Stimulated activated CD8-positive, alpha-beta memory T cell treated with anti-CD3 and anti-CD28 coated beads, Interleukin-2, amount 100 ng/mL, for 1 hour (primary cell): ENCODE measurements at places on chromosomes 5 and 9.

DNA sequence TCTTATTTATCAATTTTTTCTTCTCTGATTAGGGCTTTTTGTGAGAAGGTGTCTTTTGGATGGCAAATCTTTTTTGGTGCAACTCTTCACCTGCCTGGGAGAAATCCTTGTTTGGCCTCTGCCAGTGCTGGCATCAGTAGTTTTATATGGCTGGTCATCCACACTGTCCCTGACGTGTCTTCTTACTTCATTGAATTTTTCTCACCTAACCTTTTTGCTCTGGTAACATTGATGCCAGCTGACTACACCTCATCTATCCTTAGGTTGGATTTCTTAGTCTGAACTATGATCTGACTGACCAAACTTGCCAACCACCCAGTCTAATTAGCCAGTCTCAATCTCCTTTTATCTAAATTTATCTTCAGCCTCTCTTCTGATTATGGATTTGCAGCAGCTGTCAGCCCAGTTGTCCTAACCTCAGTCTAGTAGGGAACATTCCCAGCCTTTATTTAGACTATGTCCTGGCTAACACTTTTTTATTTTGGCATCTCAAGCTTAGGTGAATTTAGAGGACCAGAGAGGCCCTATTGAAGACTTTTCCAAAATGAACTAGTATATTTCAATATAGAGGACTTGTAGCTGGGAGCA is 10.6 kb upstream of the TMEM38B start:
- DNase-seq, result no peak

- no peak for DNase-seq
Observed at GRCh38 chr5:135141303-135142268, 107.6 kb upstream of the PITX1 start.

GRCh38 chr9:99021512-99021911 is 77.8 kb downstream of the COL15A1 start:
- DNase-seq, result no peak

DNA sequence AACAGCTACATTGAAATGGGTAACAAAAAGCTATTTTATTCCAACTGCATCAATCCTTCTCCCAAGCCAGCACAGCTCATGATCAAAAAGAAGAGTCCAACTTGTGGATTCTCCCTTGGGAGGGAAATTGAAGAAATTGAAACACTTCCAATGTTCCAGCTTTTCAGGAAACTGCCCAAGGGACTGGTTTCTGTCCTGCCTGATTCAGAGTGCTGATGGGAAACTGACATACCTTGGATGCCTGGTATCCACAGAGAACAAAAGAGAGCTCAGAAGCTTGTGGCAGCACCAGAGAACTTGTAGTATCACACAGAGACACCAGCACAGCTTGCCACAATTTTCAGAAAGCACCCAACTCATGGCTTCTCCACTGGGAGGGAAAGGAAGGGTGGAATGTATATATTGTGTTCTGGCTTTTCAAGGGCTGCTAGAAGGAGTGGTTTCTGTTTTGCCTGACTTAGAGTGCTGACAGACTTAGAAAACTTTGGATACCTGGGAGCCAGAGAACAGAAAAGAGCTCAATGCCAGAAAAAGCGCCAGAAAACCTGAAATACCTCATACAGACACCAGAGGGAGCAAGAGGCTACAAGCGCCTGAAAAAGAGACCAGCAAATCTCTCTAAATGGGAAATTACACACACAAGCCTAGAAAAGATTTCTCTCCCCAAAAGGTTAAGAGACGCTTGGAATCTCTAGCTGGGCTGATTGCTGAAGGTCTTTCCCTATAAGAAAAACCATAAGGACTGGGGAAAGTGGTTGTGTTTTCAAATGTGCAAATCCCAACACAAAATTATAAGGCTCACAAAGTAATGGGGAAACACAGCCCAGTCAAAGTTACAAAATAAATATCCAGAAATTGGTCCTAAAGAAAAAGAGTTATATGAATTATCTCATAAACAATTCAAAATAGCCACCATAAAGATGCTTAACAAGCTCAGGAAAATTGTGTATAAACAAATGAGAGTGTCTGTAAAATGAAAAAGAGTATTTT is 178.8 kb downstream of the SPOCK1 start:
- no peak for DNase-seq

GRCh38 chr5:9924614-9925013 is 294.5 kb upstream of the TAS2R1 start:
- DNase-seq, result no peak

- DNase-seq, result no peak
Observed at GRCh38 chr5:90476391-90476790, 1.7 kb downstream of the POLR3G start.

DNA sequence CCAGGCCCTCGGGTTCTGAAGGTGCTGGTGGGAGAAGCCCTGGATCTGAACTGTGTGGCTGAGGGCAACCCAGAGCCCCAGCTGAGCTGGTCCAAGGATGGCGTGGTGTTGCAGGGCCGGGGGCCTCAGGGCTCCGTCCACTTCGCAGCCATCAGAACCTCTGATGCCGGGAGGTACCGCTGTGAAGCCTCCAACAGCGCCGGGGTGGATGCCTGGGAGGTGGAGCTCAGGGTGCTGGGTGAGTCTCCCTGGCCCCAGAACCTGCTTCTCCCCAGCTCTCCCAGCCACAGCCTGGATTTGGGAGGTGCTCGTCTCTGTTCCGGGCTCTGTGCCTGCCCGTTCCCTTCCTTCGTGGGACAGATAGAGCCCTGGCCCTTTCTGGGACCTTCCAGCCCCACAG is 75.6 kb downstream of the HMCN2 start:
- no peak for DNase-seq

DNA sequence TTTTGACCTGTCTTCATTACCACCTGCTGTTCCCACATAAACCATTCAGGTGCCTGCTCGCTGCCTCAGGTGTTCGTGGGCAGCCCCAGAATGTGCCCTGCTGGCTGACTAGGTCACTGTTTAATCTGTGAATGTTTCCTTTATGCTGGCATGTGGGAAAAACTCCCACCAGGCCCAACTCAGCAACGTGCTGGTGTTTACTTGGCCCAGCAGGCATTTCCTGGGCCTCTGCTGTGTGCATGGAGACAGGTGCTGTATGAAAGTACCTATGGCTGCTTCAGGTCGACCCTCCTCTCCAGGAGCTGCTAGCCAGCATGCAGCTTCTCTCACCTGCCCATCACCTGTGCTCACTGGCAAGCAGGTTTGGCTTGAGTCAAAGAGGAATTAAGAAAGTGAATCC is 65.8 kb downstream of the RAD23B start:
- DNase-seq, result no peak

GRCh38 chr5:81718300-81718699 is 32.6 kb downstream of the SSBP2 start:
- DNase-seq, result no peak

GRCh38 chr5:150771034-150771795 is 7.3 kb upstream of the SMIM3 start:
- no peak for DNase-seq

DNA sequence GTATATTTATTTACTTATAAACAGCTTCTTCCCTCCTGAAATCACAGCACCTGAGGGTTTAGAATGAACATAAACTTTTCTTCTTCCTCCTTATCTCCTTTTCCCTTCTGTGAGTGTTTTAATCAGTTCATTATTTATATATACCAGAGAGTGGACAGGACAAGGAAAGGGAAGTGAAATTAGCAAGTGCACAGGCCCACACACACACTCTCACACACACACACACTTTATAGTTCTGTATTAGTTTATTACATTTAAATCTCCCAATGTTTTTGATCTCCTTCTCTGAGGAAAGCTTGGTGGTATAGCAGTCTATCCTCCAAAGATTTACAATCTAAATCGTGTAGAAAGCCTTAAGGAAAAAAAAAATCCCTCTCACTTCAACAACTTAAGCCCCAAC is 353.5 kb downstream of the NDUFS4 start:
- DNase-seq, result no peak

GRCh38 chr9:127568971-127569885 is 42.8 kb upstream of the STXBP1 start:
- peak; percentile 70 for DNase-seq

GRCh38 chr5:178337334-178337741 is 104.7 kb upstream of the PHYKPL start:
- no peak for DNase-seq

- DNase-seq, result no peak
Observed at GRCh38 chr9:77125665-77126064, 51.7 kb upstream of the VPS13A start.

DNA sequence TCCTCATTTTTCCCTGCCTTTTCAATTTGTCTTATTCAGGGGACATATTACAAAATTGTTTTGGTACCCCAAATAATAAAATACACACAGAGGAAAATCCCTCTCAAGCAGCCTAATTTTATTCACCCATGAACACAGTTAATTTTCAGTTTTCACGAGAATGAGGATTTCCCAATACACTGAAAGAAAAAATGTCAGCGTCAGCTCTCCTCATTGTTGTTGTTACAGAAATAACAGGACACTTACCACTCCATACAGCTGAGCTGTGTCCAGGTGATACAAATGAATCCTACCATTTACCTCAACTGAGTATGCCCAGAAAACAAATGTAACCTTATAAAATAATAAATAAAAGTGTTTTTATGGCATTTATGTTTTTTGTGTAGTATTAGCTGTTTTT is 144.6 kb upstream of the PCA3 start:
- no peak for DNase-seq

GRCh38 chr9:7234144-7234543 is 476.4 kb downstream of the KDM4C start:
- no peak for DNase-seq

- DNase-seq, result no peak
Observed at GRCh38 chr5:39178861-39179260, 40.5 kb downstream of the FYB1 start.

DNA sequence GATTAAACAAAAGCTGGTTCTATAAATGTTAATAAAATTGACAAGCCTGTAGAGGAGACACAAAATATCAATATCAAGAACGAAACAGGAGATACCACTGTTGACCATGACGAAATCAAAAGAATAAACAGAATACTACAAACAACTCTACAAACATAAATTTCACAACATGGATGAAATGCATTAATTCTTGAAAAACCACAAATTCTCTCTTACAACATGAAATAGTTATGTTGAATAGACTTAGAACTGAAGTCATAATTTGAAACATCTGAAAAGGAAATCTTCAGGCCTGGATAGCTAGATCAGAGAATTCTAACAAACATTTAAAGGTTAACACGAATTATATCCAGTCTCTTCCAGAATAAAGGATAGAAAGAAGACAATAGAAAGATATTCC is 6.9 kb upstream of the SPATA31C1 start:
- no peak for DNase-seq

DNA sequence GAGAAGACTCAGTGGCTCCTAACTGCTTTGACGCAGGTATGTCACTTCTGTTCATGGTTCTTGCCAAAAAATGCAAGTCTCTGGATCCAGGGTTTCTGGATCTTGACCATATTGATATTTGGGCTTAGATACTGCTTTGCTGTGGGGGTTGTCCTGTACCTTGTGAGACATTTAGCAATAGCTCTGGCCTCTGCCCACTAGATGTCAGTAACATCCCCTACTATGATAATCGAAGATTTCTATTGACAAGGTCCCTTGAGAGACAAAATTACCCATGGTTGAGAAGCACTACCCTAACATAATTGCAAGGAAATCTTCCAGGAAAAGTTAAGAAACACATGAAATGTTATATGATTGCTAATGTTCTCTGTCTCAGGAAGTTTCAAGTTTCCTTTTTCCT is 285.4 kb downstream of the TMEM232 start:
- DNase-seq, result no peak

DNA sequence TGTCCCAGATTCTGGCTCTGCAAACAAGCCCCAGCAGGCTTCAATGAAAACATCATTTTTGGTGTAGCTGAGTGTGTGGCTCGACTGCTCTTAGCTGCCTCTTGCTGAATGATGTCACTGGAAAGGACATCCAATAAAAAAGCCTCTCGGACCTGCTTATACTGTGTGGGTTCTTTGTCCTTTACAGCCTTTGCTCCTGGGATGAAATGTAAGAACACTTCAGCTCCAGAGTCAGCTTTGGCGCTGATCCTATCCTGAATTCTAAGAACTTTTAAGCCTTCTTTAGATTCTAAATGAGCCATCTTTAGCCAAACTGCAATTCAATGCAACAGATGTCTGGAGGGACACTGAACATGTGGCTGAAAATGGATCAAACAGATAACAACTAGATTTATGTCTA is 404.6 kb upstream of the C9orf72 start:
- DNase-seq, result no peak

- no peak for DNase-seq
Observed at GRCh38 chr5:33364406-33364805, 76.4 kb upstream of the TARS1 start.

GRCh38 chr5:39197556-39197955 is 21.8 kb downstream of the FYB1 start:
- DNase-seq, result no peak

DNA sequence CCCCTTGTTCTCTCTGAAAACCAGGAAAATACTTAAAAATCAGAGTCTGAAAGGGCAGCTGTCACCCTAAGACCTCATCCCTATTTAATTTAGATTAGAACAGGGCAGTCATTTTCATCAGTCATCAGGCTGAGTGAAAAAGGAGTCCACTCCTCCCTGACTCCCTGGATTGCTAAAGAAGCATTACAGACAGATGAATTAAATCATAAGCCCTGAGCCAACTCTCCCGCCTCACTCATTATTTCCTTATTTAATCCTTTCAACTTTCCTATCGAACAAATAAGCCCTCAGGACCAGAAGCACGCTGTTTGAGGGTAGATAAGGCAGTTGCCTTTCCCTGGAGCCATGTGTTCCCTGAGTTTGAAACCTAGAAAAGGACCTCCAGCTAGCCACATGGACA is 201.9 kb upstream of the ANKRD55 start:
- DNase-seq, result no peak

DNA sequence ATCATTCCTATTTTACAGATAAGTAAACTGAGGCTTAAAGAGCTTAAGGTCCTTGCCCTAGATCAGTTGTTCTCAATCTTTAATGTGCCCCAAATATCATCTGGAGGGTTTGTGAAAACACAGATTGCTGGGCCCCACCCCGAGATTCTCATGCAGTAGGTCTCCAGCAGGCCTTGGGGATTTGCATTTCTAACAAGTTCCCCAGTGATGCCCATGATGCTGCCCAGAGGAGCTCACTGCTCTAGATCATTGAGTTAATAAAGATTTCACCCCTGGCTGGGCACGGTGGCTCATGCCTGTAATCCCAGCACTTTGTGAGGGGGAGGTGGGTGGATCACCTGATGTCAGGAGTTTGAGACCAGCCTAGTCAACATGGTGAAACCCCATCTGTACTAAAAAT is 42.8 kb upstream of the RAD23B start:
- no peak for DNase-seq

GRCh38 chr5:142357469-142358090 is 32.8 kb upstream of the SPRY4 start:
- no peak for DNase-seq

- DNase-seq, result no peak
Observed at GRCh38 chr5:34897646-34898045, 17.7 kb downstream of the RAD1 start.

- no peak for DNase-seq
Observed at GRCh38 chr9:34994260-34994899, 4.8 kb downstream of the DNAJB5 start.

DNA sequence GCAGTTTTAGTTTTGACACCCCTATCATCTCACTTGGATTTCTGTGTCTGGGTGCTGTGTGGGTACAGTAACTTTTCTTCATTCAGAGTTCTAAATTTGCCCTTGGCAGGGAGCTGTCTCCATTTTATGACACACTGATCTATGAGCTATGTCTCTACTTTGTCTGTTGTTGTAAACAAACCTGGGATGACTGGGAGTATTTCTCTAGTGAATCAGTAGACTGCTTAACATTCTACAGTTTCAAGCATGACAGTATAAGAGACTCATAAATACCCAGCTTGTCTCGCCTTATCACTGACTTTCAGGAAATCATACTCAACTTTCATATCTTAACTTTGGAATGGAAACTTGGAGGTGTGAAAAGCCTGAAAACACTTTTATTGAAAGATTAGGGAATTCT is 212.1 kb upstream of the NUDT12 start:
- DNase-seq, result no peak
